ENCODE measurements at places on chromosomes 6 and 20. TPM values are rescaled to one million over a fixed set of nuclear protein-coding genes. Genes with fewer than 3 reads are reported as not detected.

Gene LRRC1
- 17.5 TPM for total RNA-seq

Gene NFATC2
- 0.63 TPM for total RNA-seq

Gene C20orf141
- not detected for total RNA-seq

Gene CST7
- total RNA-seq, result not detected

Gene TAF8
- total RNA-seq, result 11.9 TPM

Gene SERPINB1
- 3.8 TPM for total RNA-seq

Gene RFX6
- total RNA-seq, result not detected

Gene RIPOR2
- total RNA-seq, result 33.2 TPM

Gene MAP1LC3A
- total RNA-seq, result 57.6 TPM

Gene MYL9
- not detected for total RNA-seq

Gene C6orf132
- under 0.01 TPM for total RNA-seq

Gene OPRM1
- total RNA-seq, result 0.94 TPM

Gene GPRC6A
- not detected for total RNA-seq

Gene TBXT
- total RNA-seq, result not detected

Gene BMP7
- 16.9 TPM for total RNA-seq

Gene PHACTR1
- 90.5 TPM for total RNA-seq

Gene PRR18
- not detected for total RNA-seq

Gene POLR1C
- 29.4 TPM for total RNA-seq

Gene GSTA3
- total RNA-seq, result not detected

Gene VTA1
- 124 TPM for total RNA-seq

Gene FOXA2
- not detected for total RNA-seq

Gene CUL9
- 52.6 TPM for total RNA-seq

Gene TCP11
- total RNA-seq, result 0.63 TPM

All from parietal lobe (tissue), 2 donors.